NCI-H446 (cell line): ENCODE measurements at places on chromosomes 13 and 19.

- no peak for DNase-seq
Observed at GRCh38 chr19:18967358-18968146, 26.5 kb upstream of the HOMER3 start.

GRCh38 chr13:30116379-30116778, 191.0 kb downstream of the KATNAL1 start:
- no peak for DNase-seq

GRCh38 chr13:33875618-33876401, 57.9 kb downstream of the RFC3 start:
- no peak for DNase-seq

GRCh38 chr13:72072261-72072660, 205.3 kb upstream of the DACH1 start:
- DNase-seq = no peak

DNA sequence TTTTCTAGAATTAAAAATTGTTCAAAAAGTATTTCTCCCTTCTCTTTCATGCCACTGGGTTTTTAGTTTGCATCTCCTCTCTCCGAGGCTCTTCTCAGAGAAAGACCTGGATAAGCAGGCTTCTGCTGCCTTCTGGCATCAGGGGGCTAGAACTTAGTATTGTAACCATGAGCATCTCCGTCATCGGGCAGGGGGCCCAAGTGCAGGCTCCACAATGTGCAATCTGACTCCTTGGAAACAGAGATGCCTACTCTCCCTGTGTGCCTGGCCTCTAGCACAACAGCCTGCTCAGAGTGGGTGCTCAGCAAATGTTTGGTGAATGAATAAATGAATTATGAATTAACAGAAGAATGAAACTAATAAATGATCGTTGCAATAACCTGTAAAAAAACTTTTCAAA, 45.6 kb upstream of the MTIF3 start:
- no peak for DNase-seq

DNA sequence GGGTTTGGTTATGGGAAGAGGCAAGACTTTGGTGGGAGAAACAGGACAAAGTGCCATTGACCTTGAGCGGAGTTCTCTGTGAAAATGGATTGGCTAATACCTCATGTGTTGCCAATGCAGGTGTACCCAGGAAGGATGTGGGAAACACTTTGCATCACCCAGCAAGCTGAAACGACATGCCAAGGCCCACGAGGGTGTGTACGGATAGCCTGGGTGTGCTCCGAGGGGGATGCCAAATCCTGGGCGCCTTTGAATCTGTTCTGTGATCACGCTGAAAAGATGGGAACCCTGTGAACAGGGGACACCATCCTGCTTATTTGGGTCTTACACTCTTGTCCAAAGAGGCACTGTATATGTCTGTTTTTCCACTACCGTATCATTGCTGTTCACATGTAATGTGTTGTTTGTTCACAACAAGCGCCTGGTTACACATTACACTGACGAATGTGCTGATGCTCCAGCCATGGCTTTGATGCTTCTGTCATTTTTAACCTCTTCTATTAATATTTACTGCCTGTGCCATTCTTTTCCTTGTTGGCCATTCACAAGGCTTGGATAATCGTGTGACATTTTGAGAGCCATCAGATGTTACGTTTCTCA, 8.3 kb downstream of the GTF3A start:
- DNase-seq = no peak

- DNase-seq = no peak
Observed at GRCh38 chr13:95485518-95486144, 66.9 kb upstream of the CLDN10 start.

DNA sequence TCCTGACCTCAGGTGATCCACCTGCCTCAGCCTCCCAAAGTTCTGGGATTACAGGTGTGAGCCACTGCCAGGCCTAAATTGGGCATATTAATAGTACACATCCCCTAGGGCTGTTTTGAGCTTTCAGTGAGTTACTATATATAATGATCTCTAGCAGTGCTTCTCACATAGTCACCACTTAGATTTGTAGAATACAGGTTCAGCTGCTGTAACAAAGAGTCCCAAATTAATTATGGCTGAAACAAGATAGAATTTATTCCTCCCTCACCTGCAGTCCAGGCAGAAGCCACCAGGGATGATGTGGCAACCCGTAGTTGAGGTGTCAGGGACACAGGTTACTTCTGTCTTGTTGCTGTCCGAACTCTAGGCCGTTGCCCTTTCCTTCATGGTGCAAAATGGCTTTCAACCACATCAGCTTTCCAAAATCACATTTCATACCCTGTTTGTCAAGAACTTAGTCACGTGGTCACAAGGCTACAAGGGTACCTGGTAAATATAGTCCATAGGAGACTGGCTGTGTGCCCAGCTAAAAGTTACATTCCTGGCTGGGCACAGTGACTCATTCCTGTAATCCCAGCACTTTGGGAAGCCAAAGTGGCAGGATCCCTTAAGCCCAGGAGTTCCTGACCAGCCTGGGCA, 2.9 kb downstream of the PROSER3 start:
- DNase-seq = no peak

GRCh38 chr19:1907563-1908363, 2.6 kb downstream of the ADAT3 start:
- DNase-seq = no peak

DNA sequence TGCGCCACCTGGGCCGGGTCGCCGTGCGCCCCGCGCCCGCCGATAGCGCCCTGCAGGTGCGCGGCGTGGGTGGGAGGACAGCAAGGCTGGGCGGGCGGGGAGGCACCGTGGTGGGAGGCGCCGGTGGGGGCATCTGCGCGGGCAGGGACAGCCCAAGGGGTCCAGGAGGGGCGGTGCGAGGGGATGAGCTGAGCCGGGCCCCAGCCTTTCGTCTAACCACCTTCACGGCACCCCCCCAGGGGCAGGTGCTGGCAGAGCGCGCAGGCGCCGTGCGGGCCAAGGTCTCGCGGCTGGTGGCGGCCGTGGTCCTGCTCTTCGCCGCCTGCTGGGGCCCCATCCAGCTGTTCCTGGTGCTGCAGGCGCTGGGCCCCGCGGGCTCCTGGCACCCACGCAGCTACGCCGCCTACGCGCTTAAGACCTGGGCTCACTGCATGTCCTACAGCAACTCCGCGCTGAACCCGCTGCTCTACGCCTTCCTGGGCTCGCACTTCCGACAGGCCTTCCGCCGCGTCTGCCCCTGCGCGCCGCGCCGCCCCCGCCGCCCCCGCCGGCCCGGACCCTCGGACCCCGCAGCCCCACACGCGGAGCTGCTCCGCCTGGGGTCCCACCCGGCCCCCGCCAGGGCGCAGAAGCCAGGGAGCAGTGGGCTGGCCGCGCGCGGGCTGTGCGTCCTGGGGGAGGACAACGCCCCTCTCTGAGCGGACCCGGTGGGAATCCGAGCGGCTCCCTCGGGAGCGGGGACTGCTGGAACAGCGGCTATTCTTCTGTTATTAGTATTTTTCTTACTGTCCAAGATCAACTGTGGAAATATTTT, 3.1 kb downstream of the KISS1R start:
- DNase-seq = no peak

- DNase-seq = no peak
Observed at GRCh38 chr13:41974262-41974900, 13.5 kb upstream of the VWA8 start.

DNA sequence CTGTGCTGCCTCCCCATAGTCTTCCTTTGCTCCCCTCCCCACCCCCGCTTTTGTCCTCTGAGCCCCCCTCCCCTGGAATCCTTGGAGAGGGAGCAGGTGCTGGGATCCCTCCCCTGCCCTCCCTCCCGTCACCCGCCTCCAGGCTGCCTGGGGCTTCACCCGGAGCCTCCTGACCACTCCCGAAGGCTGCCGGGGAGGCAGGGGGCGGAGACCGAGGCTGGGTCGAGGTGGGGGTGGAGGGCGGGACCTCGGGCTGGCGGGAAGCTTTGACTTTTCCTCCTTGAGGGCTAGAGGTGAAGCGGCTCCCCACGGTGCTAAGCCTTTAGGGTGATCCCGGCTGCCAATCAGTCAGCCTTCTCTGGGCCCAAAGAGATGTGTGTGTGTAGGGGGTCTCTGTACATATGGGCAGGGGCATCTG, 1.5 kb downstream of the KMT5C start:
- peak; percentile 60 for DNase-seq

- DNase-seq = no peak
Observed at GRCh38 chr13:24985107-24985506, 110.8 kb upstream of the PABPC3 start.

DNA sequence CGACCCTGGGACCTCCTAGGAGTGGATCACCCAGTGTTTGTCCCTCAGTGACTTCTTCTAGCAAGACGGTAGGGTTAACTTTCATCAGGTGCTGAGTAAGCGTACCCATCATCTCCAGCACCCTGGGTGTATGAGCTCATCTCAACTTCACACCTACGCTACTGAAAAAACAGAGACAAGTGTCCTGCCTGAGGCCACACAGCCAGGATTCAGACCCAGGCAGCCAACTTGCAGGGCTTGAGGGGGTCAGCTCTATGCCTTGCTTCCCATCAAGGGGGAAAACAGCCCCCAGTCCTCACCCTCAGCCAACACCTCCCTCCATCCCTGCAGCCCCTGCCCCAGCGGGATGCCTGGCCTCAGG, 4.6 kb downstream of the TLE2 start:
- DNase-seq = no peak

DNA sequence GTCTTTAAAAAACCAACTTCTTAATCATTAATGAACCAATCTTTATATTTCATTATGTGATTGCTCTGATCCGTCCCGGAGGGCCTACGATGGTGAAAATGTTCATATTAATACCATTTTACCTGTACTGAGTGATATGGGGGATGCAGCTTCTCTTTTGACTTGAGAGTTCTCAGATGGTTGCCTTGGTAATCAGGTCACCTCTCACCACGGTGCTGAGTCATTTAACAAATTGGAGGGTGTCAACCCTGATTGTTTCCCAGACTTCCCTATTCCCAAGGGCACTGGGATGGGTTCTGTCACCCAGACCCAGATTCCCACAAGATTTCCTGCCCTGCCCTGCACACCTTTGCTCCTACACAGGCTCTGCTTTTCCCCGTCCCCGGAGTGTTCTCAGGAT, 128.5 kb upstream of the TMTC4 start:
- no peak for DNase-seq

DNA sequence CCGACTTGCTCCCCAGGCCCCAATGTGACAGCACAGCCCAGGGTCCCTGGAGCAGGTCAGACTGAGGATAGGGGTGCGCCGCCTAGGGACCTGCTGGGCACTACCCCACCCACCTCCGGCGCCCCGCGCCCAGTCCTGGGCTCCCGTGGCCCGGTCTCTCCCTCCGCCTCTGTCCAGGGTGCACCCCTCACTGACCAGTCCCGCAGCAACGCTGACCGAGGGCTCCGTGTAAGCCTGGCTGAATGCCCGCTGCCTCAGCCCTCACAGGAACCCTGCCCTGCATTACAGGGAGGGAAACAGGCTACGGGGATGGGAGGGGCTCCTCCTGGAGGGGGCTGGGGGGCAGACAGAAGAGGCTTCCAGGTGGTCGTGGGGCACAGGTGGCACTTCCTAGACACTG, 31.7 kb downstream of the GPX4 start:
- no peak for DNase-seq

- DNase-seq = no peak
Observed at GRCh38 chr13:40103864-40104263, 448.4 kb downstream of the COG6 start.

DNA sequence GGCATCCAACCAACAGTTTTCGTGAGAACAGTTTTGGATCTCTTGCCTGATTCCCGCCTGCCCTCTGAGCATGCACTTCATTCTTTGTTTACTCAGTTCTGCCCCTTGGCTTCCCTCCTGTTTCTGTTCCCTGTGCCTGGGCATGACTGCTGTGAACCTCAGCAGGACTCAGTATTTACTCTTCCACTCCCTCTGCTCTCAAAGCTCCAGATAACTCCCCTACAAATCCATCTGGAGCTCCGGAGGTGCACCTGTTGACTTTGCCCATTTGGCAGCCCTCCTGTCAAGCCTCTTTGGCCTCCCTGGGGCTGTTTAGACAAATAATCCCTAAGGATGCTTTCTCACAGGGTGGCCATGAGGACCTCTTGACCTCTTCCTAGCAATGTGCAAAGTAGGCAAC, 34.2 kb upstream of the ARGLU1 start:
- DNase-seq = peak; percentile 18

DNA sequence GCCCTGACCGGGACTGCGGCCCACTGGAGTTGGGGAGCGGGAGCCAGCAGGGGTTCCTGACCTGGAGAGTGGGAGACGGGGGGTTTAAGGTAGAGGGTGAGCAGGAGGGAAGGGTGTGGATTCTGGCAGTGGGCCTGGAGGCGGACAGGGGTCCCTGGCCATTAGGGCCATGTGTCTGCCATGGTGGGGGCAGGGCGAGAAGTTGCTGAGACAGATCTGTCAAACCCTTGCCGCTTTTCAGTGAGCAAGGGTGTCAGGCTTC, 12.2 kb upstream of the SELENOW start:
- no peak for DNase-seq

GRCh38 chr13:95137096-95137495, 164.2 kb downstream of the ABCC4 start:
- DNase-seq = no peak

DNA sequence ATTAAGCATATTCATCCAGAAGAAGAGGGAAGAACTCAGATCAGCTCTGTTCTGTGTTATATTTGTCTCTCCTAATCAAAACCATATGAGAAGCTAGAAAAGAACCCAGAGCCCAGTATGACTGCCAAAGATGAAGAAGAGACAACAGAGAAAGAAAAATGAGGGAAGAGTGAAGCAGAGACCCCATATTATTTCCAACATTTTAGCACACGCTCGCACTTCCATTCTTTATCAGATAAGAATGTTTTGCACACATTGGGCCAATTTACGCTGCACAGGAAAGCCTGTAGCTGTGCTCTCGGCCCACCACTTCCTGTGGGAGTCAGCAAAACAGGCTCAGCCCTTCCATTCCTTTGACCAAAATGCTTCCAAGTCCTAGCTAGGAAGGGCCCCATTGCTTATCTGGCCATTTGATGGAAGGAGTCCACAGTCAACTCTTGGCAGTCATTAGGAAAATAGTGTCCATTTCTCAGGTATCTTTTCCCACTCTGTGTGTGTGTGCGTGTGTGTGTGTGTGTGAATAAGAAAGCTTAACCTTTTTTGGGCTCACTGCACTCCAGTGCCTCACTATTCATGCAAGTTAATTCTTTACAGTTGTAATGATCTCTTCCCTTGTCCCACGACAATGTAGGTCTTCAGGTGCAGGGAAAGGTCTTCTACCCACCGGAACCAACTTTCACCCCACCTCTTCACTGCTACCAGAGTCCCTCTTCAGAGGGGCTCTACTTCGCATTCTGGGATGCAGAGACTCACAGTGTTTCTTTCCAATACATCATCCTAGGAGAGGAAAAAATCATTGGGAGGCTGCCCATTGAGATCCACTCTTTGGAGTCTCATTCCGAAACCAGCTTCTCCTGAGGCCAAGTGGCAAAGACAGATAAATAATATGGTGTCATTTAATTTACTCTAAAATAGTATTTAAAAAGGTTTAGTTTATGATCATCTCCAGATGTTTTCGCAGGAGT, 237.5 kb downstream of the COG6 start:
- no peak for DNase-seq

GRCh38 chr19:44806291-44806690, 2.6 kb upstream of the BCAM start:
- no peak for DNase-seq

GRCh38 chr13:19795956-19796355, 13.2 kb upstream of the PSPC1 start:
- DNase-seq = no peak

GRCh38 chr19:28710278-28710677, 502.7 kb downstream of the UQCRFS1 start:
- peak; percentile 68 for DNase-seq
